ENCODE measurements at places on chromosomes 13 and 19.

DNA sequence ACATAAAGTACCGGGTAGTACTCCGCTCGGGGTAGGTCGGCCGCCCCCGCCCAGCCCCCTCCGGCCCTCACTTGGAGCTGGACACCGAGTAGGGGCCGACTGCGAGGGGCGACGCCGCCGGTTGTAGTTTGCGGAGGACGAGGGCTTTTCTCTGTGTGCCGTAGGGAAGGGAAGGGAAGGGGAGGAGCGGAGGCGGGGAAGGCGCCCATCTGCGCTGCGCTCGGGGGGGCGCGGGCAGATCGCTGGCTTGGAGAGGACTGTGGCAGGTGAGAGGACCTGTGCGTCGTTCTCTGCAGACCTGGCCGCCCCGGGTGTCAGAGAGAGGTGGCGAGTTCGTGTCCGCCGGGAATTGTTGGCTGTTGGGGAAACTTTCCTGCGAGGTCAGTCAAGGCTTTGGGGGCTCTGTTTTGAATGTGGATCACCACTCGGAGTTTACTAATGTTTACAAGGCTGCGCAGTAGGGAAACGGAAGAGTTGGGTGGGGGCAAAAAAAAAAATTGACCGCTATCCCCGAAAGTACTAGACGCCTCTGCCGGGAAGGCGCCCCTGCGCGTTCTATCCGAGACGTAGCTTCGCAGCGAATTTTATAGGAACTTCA, 1.4 kb downstream of the ING1 start:
- DNase-seq = peak; percentile 57

DNA sequence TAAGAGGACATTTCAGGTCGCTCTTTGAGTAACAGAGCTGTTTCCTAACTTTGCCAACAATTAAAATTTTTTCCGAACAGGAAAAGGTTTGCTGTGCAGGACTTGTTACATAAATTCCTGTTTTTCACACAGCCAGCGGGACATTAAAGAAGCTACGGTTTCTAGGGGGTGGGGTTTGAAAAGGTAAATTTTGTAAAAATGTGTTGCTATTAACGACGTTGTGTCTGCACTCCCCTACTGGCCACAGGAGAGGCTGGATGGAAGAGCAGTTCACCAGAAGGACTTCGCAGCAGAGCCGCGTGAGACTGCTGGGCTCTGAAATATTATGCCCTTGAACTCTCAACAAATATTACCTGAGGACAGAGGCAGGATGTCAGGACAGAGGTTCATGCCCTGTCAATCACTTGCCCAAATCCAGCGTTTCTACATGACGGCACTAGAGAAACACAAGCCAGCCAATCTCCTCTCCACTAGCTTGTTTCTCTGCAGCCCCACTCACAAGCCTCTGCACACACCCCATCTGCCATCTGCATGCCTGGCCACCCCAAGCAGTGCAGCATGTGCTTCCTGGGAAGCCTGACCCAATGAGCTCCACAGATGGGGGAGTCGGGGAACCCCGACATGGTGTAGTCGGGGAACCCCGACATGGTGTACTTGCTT, 102.0 kb downstream of the FOXO1 start:
- DNase-seq = no peak

DNA sequence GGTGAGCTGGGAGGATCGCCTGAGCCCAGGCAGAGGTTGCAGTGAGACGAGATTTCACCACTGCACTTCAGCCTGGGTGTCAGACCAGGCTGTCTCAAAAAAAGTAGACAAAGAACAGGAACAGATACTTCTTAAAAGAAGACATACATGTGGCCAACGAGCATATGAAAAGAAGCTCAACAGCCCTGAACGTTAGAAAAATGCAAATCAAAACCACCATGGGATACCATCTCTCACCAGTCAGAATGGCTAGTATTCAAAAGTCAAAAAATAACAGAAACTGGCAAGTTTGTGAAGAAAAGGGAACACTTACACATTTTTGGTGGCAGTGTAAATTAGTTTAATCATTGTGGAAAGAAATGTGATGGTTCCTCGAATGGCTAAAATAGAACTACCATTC, 3.0 kb upstream of the LGALS14 start:
- DNase-seq = no peak

- DNase-seq = no peak
Measured at GRCh38 chr13:73372666-73373627, 314.1 kb downstream of the KLF5 start.

DNA sequence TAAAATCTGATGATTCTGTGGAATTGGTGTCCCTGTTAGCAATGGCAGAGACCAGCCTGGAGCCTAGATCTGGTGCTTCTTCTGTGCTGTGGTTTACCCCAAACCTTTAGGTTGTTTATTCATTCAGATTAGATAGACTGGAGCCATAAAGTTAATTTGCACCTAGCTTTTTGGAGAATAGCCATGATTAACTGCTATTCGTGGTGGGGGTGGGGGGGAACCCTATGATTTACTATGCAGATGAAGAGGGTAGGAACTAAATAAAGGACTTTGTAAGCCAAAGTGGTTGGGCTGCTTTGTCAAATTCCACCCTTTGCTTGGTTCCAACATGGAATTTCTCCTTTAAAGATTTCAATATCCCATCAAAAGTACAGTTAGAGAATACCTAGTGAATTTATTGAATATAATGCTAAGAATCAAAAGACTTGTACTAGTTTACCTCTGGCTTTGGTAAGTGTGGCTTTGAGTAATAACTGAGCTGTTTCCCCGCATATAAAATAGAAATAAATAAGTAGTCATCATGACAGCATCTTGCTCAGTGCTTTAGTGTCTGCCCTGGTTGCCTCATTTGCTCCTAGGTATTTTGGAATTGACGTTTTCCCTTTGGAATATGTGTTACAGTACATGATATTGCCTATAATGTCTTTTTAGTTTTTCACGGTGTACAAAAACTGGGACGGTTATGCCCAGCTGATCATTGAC, 27.6 kb downstream of the SKA3 start:
- no peak for DNase-seq

- no peak for DNase-seq
Measured at GRCh38 chr19:1613808-1614570, 8.7 kb upstream of the UQCR11 start.

- DNase-seq = no peak
Measured at GRCh38 chr13:27242702-27243101, 8.7 kb upstream of the RPL21 start.

- DNase-seq = no peak
Measured at GRCh38 chr13:97068151-97068550, 73.9 kb upstream of the OXGR1 start.

GRCh38 chr19:19860756-19861390, 4.8 kb upstream of the ZNF253 start:
- DNase-seq = peak; percentile 20

DNA sequence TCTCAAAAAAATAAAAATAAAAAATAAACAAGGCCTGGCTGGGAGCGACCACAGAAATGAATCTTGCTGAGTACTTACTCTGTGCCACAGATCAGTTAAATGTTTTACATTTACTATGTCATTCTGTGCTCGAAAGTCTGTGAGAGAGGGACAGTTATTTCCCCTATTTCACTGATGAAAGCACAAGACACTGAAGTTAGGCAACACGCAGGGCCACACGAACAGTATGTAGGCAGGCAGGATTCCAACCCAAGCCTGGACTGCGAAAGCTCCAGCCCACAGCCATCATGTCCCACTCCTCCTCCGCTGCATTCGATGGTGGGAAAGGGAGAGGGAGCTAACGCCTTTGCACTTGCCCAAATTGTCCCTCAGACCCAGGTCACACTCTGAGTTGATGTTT, 34.2 kb downstream of the RUBCNL start:
- DNase-seq = no peak

DNA sequence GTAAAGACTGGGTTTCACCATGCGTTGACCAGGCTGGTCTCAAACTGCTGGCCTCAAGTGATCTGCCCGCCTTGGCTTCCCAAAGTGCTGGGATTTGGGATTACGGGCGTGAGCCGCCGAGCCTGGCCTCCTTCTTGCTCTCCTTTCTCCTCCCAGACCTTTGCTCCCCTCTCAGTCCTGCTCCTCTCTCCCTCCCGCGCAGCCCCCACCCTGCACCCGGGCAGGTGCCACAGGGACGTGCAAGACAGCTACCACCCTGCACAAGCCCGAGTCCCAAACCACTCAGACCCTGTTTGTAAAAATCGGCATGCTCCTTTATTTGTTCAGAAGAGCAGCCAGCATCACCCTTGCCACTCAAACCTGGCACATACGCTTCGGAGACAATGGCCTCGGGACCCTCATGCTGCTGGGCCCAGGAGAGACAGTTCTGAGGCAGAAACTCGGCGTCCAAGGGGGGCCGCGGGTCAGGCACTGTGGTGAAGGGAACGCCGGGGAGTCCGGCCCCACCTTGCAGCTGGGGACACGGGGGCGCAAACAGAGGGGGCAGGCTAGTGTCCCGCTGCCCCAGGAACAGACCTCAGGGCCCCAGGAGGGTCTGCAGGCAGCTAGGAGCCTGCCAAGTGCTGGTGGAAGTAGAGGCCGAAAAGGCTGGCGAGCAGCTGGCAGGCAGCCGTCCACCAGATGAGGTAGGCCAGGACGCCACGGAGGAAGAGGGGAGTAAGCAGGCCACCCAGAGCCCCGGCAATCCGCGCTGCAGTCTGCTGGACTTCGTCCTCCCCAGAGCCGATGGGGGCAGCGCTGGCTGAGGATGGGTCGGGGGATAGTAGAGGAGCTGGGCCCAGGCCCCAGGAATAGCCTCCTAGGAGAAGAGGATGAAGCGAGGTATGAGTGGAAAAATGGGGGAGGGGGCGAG, 18.7 kb downstream of the TMEM161A start:
- no peak for DNase-seq

DNA sequence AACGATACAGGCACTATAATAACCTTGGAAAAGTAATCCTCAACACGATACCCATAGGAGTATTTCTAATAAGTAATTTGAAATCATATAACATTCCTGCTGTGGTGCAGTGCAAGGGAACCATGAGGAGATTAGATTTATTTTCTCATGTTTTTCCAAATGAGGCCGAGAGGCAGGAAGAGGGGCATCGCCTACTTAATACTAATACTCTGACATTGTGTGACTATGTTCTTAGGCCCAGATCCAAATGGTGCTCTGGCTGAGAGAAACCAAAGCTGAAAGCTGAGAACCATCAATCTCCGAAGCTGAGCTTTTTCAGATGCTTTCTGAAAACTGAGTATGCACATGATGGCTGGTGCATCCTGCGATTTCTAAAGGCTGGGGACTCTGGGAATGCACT, 248.0 kb upstream of the MAB21L1 start:
- no peak for DNase-seq

DNA sequence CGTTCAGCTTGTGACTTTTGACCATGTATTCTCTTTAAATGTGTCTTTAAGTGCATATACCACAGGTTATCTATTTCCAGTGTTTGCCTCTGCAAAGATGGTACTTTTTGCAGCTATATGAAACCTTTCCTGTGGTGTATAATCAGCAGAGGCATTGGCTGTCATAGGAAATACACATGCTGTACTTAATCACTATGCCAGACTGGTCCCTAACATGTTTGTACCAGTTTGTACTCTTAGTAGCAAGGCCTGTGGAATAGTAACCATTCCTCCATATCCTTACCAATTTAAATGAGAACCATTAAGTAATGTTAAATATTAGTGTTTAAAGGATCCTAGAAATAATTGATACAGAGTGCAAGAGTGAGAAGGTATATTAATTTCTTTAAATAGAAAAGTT, 69.8 kb downstream of the CDK8 start:
- DNase-seq = no peak

DNA sequence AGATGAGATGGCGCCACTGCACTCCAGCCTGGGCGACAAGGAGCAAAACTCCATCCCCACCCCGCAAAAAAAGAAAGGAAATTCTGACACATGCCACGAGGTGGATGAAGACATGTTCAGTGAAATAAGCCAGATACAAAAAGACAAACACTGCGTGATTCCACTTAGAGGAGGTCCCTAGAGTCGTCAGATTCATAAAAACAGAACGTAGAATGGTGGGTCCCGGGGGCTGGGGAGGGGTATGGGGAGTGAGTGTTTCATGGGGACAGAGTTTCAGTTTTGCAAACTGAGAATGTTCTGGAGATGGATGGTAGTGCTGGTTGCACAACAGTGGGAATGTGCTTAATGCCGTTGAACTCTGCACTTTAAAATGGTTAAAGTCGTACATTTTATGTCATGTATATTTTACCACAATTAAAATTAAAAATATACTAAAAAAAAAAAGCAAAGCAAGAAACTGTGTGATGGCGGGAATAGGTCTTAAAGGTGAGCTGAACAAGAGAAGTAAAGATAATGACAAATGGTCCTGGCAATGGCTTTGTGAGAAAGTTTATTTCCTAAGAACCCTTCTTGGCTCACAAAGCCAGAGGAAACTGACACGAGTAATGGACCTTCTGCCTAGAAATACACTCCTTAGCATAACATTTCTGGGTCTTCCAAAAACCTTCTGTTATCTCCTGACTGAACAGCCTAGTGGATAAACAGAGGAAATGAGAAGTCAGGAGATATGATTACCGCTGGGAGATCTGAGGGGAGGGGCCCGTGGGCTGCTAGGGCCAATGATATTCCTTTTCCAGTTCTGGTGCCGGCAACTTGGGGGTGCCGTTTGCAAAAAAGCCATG, 4.2 kb upstream of the SPC24 start:
- no peak for DNase-seq

DNA sequence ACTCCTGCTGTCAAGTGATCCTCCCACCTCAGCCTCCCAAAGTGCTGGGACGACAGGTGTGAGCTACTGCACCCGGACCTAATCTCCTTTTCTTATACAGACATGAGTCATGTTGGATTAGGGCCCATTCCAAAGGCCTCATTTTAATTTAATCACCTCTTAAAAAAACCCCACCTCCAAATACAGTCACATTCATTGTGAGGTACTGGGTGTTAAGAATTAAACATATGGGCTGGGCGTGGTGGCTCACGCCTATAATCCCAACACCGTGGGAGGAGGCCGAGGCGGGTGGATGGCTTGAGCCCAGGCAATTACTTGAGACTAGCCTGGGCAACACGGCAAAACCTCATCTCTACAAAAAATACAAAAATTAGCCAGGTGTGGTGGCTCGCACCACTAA, 46.6 kb downstream of the PIN1 start:
- DNase-seq = no peak

DNA sequence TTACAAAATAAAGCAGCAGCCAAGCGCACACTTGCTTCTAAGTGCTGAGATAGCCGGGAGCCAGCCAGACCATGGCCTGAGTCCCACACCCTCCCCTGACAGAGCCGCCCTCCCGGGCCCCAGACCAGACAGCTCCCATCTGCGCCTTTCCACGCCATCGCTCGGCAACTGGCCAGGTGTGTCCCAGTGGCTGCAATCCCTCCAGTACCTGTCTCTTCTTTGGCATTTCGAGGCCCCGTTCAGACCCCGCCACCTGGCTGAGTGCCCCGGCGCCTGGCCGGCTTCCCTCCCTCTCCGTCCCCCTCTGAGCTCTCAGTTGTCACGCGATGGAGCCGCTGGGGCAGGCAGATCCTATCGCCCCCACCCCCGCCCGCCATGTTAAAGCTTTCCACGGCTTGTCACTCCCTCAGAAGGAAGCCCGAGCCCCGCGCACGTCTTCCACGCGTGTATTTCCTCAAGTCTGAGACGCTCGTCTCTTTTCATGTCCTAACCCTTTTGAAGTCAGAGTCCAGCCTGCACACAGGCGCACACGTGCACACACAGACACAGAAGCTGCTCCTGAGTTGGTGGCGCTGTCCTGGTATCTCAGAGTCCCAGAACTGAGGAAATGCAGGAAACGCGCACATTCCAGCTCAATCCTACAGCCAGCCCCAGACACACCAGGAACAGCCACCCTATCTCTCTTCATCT, 7.9 kb downstream of the MLLT1 start:
- no peak for DNase-seq
